ENCODE measurements at places on chromosomes 16 and 17.
A peak's percentile ranks its signal among the peaks of the same experiment; 100 is the strongest.

GRCh38 chr16:64736857-64737256 lies 385.0 kb downstream of the CDH11 start:
- DNase-seq = no peak

- DNase-seq = no peak
Measured at GRCh38 chr16:31473264-31473984, 1.5 kb downstream of the TGFB1I1 start.

DNA sequence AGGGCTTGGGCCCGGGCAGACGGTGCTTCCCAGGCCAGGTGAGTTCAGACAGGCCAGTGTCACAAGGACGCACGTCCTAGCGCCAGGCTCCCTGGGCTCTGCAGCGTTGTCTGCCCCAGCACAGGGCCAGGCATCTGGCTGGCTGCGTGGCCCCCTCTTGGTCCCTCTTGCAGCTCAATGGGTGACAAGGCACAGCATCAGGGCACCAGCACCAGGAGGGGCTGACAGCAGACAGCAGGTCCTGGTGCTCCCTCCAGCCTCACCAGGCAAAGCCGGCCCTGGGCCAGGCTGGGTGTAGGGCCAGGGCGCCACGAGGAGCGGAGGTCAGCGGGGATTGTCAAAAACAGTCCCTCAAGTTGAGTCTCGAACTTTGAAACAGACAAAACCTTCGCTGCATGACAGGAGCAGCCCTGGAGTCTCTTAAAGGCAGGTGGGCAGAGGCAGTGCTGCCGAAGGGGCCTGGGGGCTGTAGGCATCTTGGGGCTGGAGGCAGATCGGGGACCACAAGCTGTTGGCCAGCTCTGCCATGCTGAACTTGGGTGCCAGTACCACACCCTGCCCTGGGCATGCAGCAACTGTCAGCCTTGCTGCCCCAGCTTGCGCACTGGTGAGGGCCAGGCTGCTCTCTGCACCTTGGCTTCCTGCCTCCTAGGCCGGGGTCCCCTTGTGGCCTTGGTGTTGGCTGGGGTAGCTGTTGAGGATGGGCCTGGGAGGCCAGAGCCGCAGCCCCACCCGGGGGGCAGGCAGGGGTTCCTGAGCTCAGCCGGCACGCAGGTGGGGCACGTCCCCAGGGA lies 48.8 kb downstream of the PRMT7 start:
- DNase-seq = no peak

DNA sequence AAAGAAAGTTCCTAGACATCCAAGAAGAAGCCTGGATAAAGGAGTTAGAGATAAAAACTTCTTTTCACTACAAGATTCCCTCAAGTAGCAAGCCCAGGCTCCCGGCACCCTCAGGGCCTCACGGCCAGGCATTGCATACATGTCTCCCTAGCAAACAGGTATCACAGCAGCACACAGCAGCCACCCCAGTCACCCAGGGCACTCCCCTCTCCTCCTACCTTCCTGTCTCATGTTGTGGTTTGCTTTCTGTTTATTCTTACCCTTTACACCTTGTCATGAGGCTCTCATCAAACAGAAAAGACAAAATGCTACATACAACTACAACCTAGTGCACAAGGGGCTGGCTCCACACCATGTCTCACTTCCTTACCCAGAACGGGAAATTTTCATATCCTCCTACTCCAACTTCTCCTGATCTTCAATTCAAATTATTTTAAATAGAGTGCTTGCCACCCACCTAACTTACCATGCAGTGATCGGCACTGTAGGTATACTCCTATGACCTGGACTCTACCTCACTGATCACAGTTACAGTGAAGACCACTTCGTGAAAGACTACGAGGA lies 42.7 kb downstream of the XPO6 start:
- peak; percentile 47 for DNase-seq

GRCh38 chr17:65811043-65811442 lies 249.6 kb upstream of the AXIN2 start:
- no peak for DNase-seq
